ENCODE measurements at places on chromosomes 16 and 17.

GRCh38 chr17:72520665-72521303 lies 400.0 kb downstream of the SOX9 start:
- DNase-seq, result no peak

DNA sequence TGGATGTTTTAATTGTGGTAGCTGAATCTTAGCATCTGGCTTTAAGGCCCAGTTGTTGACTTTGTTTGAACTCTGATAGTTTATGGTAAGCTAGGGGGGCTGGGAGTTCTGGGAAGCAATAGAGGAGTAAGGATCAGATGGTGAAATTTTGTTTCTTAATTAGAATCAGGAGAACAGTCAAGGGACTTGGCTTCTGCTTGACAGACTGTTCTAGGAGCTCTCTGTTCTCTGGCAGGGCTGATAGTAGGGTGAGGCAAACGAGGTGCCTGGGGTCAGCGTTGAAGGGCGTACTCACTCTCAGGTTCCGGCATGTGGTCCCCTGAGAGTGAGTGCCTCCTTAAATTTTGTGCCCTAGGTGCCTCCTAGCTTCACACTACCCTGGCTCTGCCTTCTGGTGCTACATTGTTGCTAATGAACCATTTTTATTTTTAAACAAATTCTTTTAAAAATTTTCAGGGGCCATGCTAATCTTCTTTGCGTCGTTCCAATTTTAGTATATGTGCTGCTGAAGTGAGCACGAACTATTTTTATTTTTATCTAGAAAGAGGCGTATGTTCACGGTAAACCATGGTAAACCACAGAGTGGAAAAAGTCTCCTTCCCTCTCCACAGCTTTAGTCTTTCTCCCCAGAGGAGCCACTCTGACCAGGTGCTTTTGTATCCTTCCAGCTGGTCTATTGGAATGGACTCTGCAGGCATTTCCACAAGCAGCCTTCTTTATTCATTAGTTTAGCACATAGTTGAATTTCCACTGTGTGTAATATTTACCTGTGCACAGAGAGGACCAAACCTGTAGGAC lies 19.7 kb downstream of the SLC7A6 start:
- no peak for DNase-seq

DNA sequence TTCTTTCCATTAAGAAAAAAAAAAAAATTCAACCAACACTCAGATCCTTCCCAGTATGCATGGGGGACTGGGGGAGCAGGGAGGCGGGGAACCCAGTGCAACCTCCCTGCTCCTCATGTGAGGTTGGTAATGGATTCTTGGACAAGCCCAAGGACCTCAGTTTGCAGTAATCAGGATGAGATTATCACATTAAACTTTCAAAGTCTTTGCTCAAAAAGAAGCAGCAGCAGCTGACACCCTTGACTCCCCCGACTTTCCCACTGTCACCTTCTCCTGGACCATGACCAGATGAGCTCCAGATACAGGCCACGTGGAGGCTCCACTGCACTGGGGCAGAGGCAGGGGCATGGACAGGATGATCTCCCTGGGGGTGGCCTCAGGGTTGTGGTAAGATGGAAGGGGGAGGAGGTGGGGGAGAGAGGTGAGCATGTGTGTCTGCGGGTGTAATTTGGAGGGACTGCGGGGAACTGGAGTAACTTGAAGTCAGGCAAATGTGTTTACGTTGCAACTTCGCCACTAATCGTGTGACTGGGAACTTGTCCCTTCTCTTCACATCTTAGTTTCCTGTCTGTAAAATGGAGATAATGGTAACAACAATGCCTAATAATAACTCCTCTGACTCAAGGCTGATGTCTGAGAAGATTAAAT lies 19.8 kb downstream of the ZNF385C start:
- DNase-seq, result no peak

- DNase-seq, result no peak
These were observed 841 bp downstream of the RAPGEFL1 start for GRCh38 chr17:40178021-40178601.

DNA sequence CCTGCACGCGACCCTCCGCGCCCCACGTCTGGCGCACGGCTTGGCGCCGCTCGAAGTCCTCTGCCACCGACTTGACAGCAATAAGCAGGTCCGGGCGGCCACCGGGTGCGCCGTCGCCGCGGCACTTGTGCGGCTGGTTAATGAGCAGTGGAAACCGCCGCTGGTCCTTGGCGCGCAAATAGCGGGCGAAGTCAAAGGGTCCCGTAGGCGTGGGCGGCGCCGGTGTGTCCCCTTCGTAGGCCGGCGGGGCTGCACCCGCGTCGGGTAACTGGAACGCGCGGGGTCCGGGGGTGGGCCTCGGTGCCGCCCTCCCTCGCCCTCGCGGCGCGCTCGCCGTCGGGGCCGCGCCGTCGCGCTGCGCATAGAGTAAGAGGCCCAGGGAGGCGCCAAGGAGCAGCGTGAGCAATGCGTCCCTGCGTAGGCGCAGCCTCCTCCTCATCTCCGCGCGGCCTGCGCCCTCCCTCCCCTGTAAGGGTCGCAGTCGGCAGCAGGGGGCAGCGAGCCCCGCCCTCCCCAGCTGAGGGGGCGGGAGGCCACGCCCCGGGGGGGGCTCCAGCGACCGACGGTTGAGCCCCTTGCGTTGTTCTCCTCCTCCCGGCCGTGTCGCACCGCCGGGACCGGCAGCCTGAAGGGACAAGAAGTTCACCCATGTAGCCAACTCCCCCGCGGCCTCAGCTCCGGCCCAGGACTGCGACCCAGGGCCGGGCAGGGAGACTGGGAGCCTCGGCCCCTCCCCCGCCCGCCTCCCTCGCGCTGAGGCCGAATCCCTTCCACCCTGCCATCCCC lies 558 bp downstream of the B3GNT9 start:
- peak; percentile 62 for DNase-seq

GRCh38 chr17:79814127-79814973 lies 17.5 kb upstream of the CBX8 start:
- no peak for DNase-seq

DNA sequence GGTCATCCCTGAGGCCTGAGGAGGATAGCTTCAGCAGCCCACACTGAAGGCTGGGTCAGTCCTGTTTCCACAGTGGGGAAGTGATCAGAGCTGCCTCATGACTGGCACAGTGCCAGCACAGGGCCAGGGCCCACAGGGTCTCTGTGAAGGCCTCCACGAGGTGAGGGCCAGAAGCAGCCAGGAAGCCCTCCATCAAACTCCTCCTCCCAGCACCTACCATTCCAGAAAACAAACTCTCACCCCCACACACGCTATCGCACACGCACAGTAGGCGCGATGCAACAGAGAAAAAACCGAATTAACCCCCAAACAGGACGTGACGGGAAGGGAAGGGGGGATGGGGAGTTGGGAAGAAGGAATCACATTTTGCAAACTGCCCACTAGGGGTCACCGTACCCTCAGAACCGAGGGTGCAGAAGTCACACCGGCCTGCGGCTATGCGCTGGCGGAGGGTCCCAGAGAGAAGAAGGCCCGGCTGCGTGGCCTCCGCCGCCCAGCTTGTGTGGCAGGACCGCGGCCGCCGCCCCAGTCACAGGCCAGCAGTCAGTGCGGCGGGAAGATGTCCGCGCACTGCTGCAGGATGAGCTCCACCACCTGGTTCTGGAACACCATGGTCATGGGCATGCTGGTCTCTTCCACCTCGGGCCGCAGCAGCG lies 37.6 kb downstream of the ARHGAP27 start:
- DNase-seq, result peak; percentile 46

DNA sequence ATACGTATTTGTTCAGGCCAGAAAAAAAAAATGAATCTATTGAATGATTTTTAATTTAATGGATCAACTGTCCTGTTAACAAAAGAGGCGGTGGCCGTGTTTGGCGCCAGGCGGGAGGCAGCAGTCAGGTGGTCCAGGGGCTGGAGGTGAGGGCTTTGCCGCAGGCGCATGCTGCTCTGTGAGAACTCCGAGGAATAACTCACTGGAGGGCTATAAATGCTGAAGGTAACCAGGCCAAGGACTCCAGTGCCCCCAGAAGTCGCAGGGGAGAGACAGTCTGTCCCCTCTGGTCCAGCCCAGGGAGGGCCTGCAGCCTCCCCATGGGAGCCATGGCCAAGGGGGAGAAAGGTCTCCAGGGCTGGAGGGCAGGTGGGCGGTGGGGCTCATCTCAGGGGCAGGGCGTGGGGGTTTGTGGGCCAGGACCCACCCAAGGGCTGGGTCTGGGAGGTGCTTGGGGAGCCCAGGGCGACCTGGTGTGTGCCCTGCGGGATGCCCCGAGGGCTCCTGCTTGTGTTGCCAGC lies 7.1 kb upstream of the BAHCC1 start:
- no peak for DNase-seq

- DNase-seq, result no peak
These were observed 381.7 kb downstream of the ZFHX3 start for GRCh38 chr16:72666267-72666666.

DNA sequence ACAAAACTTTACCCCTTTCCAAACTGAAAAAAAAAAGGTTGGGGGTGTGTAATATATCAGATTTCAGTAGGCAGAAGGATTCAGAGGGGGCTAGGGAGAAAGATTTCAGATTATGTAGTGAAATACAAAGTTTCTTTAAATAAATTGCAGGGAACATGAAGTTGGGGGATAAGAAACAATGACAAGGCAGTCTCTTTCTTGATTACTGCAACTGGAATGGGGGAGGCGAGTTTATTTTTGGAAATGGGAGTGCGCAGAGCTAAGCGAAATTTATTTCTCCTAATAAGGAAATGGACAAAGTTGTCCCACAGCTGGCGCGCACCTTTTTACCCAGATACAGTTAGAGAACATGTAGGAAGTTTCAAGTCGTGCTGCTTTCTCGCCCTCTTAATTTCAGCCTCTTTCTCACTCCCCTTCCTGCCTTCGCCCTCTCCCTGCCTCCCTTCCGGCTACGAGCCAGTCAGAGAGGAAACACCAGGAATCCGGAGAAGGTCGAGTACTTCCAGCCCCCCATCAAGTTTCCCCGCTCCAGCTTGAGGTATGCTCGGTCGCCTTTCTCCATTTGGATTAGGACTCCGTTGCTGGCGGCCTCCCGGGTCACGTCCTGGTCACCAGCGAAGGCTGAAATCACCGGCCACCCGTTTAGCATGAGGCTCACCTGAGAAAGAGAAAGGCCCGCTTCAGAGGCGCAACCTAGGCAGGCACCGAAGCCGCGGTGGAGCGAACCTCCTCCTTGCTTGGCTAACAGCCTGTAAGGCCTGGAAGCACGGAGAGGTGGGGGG lies 2.5 kb downstream of the CBLN1 start:
- DNase-seq, result no peak

DNA sequence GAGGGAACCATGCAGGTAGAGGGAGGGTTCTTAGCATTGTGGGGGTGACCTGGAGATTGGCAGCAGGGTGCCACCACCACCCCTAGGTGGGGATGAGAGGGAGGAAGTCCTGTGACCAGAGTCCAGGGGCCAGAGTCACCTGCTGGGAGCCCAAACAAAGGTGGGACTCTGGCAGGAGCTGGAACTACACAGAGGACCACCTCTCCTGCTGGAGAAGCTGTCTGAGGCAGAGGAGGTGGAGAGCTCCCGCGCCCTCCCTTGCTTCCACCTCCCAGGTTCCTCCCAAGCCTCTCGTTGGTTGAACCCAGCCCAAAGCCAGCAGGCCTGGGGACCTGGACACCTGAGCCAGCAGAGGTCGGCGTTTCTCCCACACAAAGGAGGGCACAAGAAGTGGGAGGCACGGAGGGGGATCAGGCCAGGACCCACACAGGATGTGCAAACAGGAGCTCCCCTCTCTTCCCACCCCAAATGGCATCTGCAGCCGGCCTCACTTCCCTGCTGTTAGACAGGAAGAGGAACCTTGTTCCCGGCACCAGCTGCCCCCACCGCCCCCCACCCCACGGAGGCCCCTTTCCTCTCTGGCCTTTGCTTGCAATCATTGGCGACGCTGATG lies 154.6 kb downstream of the SEC14L1 start:
- no peak for DNase-seq

GRCh38 chr16:82623241-82623640 lies 3.5 kb upstream of the CDH13 start:
- no peak for DNase-seq

DNA sequence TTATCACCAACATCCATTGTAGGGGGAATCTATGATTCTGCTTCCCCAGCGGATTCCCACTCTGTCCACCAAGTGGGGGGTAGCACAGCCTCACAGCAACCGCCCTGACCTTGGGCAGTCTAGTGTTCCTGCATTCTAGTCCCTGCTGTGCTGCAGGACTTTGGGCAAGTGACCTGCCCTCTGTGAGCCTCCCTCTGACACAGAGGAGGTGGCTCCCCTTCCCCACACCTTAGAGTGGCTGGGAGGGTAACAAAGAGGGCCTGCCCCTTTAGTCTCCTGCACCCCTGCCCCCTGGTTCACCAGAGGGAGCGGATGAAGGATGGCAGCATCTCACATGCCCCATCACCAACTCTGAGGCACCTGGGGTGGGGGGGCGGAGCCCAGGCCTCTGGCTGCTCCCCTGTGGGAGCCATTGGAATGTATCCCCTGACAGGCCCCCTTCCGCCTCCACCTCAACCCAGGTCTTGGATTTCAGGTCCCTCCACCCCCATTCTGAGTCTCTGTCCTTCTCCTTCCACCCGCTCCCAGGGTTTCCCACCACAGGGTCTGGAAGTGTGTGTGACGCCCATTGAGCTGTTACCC lies 10.1 kb downstream of the GAS2L2 start:
- DNase-seq, result no peak

- DNase-seq, result no peak
These were observed 68.3 kb downstream of the GTF3C1 start for GRCh38 chr16:27481282-27481934.

DNA sequence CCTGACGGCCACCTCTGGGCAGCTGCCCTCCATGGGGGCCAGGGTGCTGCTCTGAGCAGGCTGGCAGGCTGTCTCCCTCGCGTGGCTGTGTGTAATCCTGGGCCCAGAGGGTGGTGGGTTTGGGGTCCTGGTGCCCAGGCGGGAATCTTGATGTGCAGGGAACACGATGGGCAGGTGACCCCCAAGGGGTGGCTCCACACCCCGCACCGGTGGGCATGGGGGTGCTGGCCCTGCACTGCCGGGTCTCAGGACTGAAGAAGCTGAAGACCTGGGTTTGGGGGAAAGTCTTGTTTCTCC lies 8.6 kb downstream of the CHMP6 start:
- no peak for DNase-seq

- DNase-seq, result no peak
These were observed 197.2 kb downstream of the FOXL1 start for GRCh38 chr16:86775511-86775921.

DNA sequence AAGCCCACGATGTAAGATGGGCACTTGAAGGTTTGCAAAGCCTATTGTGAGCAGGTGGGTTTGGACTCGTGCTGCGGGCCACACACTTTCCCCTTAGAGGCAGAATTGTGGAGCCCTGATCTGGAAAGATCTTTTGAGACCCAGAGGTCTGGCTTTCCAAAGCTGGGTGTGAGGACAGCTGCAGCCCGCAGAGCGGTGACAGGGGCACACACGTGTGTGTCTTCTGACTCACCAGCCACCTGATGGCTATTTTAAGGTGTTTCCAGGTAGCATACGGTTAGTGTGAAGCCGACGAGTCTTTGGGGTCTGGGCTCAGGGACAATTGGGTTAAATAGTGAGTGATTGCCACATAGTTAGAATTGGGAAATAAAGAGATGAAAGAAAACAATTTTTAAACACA lies 108.9 kb upstream of the GSE1 start:
- no peak for DNase-seq

DNA sequence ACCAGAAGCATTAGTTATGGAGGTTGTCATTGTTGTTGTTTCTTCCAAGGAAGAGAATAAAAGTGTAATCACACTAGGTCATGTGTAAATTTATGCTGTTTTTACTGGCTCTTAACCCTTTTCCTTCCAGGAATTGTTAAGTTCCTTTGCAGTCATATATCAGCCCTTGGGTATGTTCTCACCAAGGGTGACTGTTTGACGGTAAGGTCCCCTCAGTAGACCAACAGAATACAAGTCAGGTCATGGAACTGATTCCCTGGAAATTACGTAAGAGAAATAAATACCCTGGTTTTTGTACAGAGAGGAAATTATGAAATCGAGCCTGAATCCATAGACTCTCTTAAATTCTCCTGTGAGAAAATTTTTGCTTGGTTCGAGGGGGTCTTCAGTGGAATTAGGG lies 11.2 kb upstream of the KCNJ2 start:
- DNase-seq, result no peak

Measured in activated CD4-positive, alpha-beta T cell treated with anti-CD3 and anti-CD28 coated beads, Interleukin-2, amount 50 U/mL, for 48 hours (primary cell).